Memory B cell (primary cell): ENCODE measurements at places on chromosomes 7 and 10.

DNA sequence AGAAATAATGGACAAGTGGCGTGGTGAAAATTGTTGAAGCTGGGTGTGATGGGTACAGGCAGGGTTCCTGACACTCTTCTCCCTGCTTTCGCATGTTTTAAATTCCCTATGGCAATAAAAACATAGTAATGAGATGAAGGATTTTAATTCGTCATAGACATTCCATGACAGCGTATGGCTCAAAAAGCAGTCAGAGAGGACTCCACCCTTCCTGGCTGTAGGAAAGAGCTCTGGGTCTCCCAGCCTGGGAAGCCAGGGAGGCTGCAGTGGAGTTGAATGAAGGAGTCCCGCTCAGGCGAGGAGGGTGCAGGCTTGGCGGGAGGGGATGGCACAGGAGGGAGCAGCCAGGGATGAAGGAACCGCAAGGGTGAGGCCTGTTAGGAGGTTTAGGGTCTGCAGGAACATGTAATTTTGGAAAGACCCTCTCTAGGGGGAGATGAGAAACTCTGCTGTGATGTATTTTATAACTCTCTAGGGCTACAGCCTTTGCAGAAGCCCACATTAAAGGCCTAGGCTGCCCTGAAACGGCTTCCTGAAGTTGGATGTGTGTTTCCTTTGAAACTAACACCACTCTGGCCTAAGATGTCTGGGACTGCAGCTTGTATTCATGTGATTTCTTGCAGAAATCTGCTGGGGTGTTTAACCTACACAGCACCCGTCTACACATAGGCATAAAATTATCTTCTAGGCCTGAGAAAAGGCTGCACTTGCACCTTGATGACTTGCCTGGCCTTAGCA is 7.6 kb upstream of the LARP4B start:
- DNase-seq: no peak

GRCh38 chr10:31062856-31063255 is 31.2 kb upstream of the ZNF438 start:
- DNase-seq: no peak

DNA sequence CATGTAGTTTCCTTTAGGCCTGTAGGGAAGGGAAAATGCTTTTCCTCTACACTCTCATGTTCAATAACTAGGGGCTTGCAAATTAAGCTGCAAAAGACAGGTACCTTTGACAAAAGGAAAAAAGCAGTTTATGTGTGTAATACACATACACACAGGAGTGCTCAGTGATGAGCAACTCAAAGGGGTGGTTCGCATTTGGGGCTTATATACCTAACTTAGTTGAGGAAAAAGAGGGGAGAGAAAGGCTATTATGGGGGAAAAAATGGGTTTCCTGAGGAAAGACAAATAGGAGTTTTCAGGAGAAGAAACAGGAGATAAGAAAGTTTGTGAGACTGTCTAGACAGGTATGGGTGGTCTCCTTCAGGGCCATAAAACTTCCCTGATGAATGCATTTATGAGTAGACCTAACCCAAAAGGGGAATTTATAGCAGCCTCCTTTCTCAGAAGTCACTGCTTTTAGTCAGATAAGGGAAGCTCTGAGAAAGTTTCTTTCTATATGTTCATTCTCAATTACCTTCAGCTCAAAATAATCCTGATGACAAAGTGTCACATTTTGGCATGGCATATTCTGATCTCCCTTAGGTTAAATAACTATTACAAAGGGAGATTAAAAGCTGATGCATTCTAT is 55.2 kb upstream of the EZH2 start:
- DNase-seq: no peak

GRCh38 chr10:55404094-55404493 is 603.1 kb upstream of the PCDH15 start:
- DNase-seq: no peak

- no peak for DNase-seq
Observed at GRCh38 chr7:118311121-118311836, 86.8 kb downstream of the ANKRD7 start.

GRCh38 chr10:79939969-79940368 is 8.9 kb downstream of the SFTPD start:
- no peak for DNase-seq

GRCh38 chr7:20268824-20269223 is 51.6 kb upstream of the MACC1 start:
- DNase-seq: no peak

- no peak for DNase-seq
Observed at GRCh38 chr10:103736763-103737162, 118.6 kb downstream of the SH3PXD2A start.

DNA sequence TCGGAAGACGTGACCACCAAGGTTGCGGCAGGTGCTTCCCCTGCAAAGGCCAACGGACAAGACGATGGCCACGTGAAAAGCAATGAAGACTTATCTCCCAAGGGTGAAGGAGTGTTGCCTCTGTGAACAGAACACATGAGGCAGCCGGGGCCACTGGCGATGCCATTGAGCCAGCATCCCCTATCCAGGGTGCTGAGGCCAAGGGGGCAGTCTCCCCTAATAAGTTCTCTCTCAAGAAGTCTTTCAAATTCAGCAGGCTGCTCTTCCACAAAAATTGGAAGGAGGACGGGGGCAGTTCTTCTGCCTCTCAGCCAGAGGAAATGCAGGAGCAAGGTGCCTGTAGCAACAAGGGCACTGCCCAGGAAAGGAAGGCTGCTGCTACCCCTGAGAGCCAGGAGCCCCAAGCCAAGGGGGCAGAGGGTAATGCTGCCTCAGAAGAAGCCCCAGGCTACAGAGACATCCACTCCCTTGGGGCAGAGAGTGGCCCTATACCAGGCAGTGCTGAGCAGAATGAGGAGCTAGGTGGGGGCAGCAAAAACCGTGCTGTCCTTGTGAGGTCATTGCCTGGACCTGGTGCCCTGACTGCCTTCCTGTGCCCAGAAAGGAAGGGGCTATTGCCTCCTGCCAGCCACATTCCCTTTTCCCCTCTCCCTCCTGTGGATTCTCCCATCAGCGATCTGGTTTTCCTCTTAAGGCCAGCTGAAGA is 17.3 kb downstream of the NT5C2 start:
- DNase-seq: no peak

DNA sequence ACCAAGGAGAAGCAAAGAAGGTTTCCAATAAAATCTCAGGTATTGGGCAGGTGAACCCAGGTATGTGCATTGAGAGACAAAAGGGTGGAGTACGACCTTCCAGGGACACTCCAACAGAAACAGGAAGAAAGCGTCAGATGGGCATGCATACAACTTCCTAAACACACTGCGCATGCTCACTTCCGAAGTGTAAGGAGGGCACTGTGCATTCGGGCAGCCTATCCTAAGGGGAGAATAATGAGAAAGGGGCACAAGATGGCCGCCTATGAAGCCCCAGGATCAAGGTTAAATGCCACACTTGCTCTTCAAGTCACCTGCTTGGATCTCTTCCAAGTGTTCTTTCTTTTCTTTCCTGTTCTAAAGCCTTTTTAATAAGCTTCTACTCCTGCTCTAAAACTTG is 39.4 kb upstream of the PRSS1 start:
- DNase-seq: no peak

DNA sequence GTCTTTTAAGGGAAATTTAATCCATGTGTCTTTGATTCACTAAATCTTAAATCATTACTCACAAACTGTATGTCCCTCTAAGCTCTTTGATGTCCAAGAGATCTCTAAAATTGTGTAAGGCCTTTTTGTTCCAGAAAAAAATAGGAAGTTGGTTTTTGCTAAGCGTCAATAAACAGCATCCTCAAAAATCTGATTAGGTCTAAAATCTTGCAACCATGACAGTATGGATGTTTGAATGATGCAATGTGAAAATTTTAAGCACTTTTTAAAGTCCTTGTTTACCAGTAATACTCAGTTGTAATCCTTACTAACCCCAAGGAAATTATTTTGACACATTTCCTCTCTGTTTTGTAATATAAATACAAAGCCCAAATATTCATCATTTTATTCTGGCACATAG is 6.8 kb downstream of the MET start:
- no peak for DNase-seq

DNA sequence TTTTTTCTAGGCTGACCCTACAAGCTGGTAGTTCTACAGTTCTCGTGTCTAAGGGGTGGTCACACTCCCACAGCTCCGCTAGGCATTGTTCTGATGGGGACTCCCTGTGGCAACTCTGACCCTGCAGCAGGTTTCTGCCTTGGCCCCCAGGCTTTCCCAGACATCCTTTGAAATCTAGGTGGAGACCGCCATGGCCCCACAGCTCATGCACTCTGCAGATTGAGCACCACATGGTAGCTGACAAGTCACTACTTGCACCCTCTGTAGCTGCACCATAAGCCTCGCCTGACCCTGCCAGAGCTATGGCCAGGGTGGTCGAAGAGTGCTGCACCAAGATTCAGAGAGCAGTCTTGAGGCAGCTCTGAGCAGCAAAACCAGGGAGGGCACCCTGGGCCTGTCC is 275.6 kb downstream of the LHFPL3 start:
- DNase-seq: no peak

DNA sequence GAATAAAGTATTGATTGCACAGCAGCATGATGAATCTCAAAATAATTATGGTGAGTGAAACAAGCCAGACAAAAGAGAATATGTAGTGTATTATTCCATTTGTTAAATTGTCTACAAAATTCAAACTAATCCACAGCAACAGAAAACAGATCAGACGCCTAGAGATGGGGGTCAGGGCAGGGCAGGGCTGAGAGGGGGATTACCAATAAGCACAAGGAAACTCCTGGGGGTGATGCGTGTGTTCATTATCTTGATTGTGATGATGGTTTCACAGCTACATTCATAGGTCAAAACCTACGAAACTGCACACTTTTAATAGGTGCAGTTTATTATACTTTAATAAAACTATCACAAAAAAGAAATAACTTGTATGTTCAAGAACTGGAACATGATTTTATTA is 132.7 kb upstream of the CDK6 start:
- DNase-seq: no peak

DNA sequence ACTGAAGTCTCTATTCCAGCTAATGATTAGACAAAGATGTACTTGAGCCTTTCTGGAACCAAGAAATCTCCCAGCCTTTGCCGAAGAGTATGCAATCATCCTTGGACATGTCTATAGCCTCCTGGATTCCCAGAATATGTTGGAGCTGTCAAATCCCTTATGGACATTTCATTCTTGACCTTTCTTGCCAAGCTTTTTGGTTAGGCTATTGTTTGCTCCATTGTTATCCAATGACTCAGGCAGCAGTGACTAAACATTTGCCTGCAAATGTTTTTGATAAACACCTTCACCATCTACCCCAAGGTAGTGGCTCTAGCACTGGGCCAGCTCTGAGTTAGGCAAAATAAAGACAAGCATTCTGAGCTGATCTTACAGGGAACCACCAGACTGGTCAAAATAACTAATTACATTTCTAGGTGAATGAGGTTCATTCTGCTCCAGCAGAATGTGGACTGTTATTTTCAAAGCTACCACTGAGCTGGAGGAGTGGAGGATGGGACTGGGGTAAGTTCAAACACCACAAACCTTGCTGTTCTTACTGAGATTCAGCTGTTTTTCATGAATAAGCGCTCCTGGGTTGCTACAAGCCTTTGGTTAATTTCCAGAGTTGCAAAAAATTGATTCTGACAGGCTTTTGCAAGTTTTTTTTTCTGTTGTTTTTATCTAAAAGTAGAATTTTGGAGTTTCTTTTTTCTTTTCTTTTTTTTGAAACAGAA is 81.0 kb downstream of the TMEM270 start:
- no peak for DNase-seq

DNA sequence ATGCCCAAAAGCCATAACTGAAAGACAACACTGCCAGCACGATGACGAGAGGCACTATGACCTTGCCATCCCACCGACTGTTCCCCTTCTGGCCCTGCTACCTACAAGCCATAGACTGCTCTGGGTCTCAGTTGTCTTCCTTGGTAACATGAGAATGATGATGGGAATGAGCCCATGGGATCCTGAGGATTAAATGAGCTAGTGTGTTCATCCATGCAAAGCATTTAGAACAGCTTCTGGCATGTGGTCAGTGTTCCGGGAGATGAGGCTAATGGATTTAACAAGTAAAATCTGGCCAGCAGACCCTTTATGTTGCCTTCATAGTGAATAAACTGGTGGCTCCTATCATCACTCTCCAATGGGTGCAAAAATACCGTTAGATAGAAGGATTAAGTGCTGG is 62.4 kb upstream of the WDR11 start:
- no peak for DNase-seq

- no peak for DNase-seq
Observed at GRCh38 chr10:31990937-31991336, 62.3 kb upstream of the ARHGAP12 start.

GRCh38 chr7:43658718-43659548 is 70.4 kb downstream of the COA1 start:
- no peak for DNase-seq

DNA sequence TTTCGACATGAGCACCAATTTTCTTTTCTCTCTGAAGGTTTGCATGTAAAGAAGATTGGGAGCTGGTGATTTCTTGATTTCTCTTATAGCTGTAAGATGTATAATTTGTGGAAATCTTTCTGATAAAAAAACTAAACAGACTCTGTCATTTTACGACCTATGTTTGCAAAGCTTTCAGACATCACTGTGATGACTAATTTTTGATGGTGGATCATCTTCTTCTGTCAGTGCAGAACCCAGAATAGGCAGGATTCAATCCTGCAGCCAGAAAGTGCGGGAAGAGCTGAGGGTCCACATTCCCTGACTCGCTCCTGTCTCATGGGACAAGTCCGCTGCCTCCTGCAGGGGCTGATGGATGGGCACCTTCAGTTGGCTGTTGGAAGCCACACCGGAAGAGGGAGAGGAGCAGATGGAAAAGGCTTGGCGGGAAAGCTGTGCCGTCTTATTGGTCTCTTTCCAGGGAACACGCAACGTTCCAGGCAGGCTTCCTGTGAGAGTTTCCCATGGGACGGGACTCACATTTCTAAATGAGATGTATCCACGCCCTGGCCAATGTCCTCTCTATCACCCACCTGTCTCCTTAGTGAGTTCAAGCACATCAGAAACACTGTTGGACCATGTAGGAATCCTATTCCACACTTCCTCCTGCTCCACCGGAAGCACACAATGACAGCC is 186.9 kb downstream of the PRPF18 start:
- DNase-seq: no peak

DNA sequence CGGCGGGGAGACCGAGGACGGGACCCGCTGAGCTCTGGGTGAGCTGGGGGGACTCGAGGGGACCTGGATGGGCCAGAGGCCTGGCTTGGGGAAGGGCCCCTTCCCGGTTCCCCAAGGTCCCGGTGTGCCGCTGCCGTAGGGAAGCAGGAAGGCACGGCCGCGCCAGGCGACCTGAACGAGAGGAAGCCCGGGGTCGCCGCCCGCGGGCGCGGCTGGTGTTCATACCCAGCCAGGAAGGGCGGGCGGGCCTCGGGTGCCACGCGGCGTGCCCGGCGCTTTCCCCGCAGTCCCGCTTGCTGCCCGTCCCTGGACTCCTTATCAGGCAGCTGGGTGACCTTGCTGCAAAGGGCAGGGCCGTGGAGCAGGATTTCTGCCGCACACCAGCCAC is 38.0 kb downstream of the ZNF777 start:
- peak; percentile 31 for DNase-seq

- no peak for DNase-seq
Observed at GRCh38 chr10:19824381-19825342, 8.4 kb downstream of the PLXDC2 start.

DNA sequence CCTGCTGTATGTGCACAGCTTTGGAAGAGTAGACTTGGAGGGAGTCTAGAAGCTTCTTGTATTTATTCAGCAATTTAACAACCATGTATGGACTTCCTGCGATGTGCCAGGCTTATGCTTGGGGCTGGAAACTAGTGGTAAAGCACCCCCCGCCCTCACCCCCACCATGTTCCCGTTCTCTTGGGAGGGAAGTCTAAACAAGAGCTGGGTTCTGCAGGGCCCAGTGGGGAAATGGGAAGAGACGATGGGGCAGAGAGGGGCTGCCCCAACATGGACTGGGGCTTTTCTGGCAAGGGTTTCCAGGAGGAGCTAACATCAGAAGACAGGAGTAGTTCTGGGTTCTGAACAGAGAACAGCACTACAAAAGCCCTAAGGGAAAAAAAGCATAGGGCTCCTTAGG is 8.0 kb downstream of the RASSF4 start:
- no peak for DNase-seq
